ENCODE measurements at places on chromosomes 7 and 10. TPM values are rescaled to one million over a fixed set of nuclear protein-coding genes. Genes with fewer than 3 reads are reported as not detected.
A peak's percentile ranks its signal among the peaks of the same experiment; 100 is the strongest.

DNA sequence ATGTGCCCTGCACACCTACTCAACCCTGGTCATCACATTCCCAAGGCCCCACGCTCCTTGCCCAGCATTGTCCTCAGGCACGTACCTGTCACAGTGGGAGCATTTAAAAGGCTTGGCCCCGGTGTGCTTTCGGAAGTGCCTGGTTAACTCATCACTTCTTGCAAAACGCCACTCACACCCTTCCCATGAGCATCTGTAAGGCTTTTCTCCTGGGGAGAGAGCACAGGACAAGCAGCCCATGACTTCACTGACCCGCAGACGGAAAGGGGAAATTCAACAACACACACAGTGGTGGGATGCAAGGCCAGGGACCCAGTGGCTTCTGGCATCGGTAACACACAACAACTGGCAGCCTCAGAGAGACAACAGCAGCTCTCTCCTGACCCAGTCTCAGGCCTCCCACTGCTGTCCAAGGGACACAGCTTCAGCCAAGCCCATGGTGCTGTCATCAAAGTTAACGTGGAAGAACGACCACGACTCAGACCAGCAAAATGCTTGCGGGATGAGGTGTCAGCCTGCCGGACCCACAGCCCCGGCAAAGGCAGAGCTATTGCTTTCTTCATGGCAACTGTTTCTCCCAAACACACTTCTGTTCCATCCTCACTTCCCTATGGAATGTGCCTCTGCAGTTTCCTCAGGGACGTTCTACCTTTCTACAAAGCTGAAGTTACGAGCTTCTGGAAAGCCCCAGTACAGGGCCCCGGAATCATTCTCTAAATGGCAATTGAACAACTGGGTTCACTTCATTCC is 4.8 kb downstream of the KLF6 start:
- H3K27ac ChIP-seq: peak overlapping the region; percentile 83
- DNase-seq: no peak
- peaks cover 80% of the 10 kb centered on the region for H3K4me1 ChIP-seq

DNA sequence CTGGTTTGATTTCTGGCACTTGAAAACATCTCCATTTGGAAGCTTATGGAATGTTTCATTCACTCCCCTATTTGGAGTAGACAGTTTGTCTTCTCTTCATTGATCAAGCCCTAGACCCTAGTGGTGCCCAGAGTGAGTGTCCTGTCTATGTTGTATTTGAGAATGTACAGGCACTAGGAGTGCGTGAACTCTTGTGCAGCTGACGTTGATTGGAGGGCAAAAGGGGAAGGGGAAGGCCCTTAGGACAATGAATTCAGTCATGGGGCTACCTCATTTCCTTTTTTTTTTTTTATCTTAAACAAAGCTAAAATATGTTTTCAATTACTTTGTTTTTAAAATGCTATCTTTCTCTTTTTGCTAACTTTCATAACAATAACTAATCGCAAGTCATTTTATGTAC is 66.5 kb downstream of the ADD3 start:
- DNase-seq: no peak
- no peaks in the 10 kb centered on the region for H3K27me3 ChIP-seq
- H3K4me1 ChIP-seq: peaks cover 94% of the 10 kb centered on the region
- H3K27ac ChIP-seq: peak overlapping the region; percentile 87

GNAT3 gene
- total RNA-seq: not detected

- H3K27me3 ChIP-seq: peaks cover 12% of the 10 kb centered on the region
- no peak overlapping the region for H3K27ac ChIP-seq
- DNase-seq: no peak
- no peak overlapping the region for H3K4me3 ChIP-seq
- H3K36me3 ChIP-seq: no peaks in the 10 kb centered on the region
Observed at GRCh38 chr7:132255898-132256297, 320.4 kb downstream of the PLXNA4 start.

DNA sequence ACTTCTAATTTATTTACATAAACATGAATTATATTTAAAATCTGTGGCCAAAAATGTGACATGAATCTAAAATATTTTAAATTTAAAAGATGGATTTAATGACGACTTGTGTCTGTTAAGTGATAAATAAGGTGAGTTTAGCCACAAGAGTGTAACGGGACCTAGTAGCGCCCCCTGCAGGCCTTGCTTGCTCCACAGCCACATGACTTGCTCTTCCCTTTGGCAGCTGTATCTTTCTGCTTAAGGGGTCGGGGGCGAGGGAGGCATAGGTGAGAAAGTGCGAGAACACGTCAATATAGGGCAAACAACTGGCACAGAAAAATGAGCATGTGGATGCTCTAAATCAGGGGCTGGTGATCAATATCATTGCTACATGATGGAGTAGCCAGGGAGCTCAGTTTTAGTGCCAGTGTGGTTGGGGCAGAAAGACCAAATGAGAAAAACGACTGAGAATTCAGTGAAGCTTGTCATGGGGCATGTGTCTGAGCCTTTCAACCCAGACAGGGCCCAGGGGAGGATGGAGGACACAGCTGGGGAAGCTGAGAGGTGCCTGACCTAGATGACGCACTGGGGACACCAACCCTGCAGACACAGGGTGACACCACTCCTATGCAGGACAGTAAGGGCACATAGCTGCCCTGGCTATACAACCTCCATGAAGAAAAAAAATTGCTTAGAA is 49.8 kb downstream of the PAXIP1 start:
- no peaks in the 10 kb centered on the region for H3K27me3 ChIP-seq
- DNase-seq: no peak
- no peaks in the 10 kb centered on the region for H3K4me1 ChIP-seq
- H3K4me3 ChIP-seq: no peak overlapping the region
- no peak overlapping the region for H3K27ac ChIP-seq

SFXN2 gene
- 44.0 TPM for total RNA-seq

- peaks cover 4% of the 10 kb centered on the region for H3K27me3 ChIP-seq
- H3K36me3 ChIP-seq: peaks cover 44% of the 10 kb centered on the region
- DNase-seq: no peak
- peak overlapping the region; percentile 19 for H3K4me3 ChIP-seq
Observed at GRCh38 chr10:21702633-21703111, 168.6 kb downstream of the MLLT10 start.

DNA sequence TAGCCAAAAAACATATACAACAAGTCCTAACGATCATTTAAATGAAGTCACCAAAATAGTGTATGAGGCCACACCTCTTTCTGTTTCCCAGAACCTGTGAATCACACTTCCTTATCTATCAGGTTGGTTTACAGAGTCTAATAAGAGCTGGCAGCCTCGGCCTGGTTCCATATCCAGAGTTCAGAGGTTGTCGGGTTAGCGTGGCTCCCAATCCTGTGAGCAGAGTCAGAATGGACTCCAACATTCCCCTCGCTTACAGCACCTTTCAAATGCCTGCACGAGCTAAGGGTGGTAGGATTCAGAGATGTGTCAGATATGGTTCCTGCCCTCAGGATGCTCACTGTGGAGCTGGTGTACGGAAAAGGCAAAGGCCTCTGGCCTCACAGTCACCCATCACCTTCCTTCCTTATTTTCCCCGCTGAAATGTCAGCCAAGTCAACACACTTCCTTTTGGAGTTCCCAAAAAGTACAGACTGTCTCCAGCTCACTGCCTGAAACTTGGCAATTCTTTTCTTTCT is 6.0 kb downstream of the IL15RA start:
- no peak for DNase-seq
- H3K4me1 ChIP-seq: peaks cover 62% of the 10 kb centered on the region
- no peaks in the 10 kb centered on the region for H3K27me3 ChIP-seq
- peak overlapping the region; percentile 49 for H3K4me3 ChIP-seq
- peaks cover 11% of the 10 kb centered on the region for H3K36me3 ChIP-seq

DNA sequence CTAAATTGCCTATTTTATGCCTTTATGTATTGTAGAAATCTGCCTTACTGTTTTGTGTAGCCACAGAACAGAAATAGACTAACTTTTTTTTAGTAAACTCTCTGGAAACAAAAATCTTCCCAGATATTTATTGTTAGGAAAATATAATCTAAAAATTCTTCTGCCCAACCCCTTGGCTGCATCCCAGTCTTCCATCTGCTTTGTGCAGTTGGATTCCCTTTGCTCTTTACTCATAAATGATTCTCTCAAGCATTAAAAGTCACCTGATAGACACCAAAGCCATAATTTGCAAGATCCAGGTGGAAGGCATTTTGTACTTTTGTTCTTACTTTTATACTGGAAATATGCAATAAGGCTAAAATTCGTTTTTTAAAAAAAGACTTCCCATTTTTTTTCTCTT is 6.1 kb upstream of the CAV2 start:
- DNase-seq: no peak
- peaks cover 36% of the 10 kb centered on the region for H3K27me3 ChIP-seq
- H3K36me3 ChIP-seq: no peaks in the 10 kb centered on the region
- no peak overlapping the region for H3K27ac ChIP-seq
- H3K4me3 ChIP-seq: no peak overlapping the region
- H3K4me1 ChIP-seq: no peaks in the 10 kb centered on the region

DNA sequence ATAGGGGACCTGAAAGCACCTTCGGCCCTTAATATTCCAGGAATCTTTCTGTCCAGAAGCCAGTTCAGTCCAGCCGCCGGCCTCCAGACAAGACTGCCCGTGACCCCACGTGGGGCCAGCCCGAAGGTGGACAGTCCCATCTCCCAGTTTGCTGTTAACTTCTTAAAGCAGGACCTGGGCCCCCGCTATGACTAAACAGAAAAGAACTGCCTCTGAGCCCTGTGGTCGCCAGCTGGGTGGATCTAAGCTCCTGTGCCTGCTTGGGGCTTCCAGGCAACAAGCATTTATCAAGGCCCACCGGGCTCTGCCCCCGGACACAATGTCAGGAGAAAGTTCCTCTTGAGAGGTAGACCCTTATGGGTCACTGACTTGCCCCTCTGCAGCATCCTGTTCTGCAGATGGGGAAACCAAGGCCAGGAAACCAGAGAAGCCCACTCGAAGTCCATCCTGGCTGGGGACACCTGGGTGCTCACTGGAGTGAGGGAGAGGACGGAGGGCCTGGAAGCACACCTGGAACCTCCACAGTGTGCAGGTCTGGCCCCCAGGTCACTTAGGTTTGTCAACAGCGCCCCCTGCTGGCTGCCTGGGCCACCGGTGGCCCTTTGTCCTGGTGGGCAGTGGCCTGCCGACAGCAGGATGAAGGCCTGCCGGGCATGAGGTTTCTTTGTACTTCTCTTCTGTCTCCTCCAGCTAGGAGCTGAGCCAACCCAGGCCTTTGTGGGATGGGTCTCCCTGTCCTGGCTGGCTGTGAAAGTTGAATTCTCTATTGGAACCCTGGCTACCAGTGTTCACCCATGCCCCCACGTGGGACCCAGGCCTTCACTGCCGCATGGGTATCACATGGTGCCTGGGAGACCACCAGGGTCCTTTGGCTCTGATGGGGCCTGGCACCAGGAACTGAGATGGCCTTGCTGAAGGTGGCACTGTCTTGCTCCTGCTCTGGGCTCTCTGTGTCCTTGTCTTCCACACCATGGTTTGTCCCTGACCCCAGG is 128.0 kb downstream of the ZMIZ1 start:
- H3K4me3 ChIP-seq: no peak overlapping the region
- peaks cover 3% of the 10 kb centered on the region for H3K27me3 ChIP-seq
- no peaks in the 10 kb centered on the region for H3K36me3 ChIP-seq
- H3K27ac ChIP-seq: no peak overlapping the region
- peak; percentile 60 for DNase-seq

DNA sequence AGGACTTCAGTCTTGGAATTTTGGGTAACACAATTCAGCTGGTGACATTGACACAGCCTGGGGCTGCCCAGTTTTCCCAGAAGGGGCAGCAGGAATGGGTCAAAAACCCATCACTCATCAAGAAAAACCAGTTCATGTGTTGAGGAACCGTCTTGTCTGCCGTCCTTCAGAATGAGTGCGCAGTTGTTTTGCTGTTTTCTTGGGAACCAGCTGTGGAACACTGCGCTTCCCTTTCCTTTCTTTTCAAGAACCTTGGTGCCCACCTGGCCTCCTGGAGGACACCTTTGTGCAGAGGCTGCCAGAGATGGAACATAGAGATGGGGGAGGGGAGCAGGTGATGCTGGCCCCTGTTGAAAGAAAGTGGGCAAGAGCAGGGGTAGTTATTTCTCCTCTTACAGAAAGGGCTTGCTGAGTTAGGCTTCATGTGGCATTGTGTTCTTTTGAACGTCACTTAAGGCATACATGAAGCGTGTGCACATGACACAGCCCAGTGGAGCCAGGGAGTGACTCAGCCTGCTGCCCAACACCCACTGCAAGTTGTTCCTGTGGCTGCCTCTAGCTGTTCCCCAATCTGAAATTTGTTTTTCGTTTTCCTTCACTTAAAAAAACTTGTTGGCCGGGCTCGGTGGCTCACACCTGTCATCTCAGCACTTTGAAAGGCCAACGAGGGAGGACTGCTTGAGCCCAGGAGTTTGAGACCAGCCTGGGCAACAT is 87.4 kb upstream of the TNS3 start:
- H3K27me3 ChIP-seq: peaks cover 2% of the 10 kb centered on the region
- no peaks in the 10 kb centered on the region for H3K4me1 ChIP-seq
- no peaks in the 10 kb centered on the region for H3K36me3 ChIP-seq
- no peak overlapping the region for H3K4me3 ChIP-seq
- no peak for DNase-seq
- H3K27ac ChIP-seq: no peak overlapping the region

GRCh38 chr7:80002865-80003264 is 131.8 kb upstream of the GNAI1 start:
- no peaks in the 10 kb centered on the region for H3K27me3 ChIP-seq
- DNase-seq: no peak
- H3K4me1 ChIP-seq: no peaks in the 10 kb centered on the region

- H3K27me3 ChIP-seq: no peaks in the 10 kb centered on the region
- no peak for DNase-seq
- no peaks in the 10 kb centered on the region for H3K36me3 ChIP-seq
- H3K4me1 ChIP-seq: no peaks in the 10 kb centered on the region
- no peak overlapping the region for H3K4me3 ChIP-seq
Observed at GRCh38 chr7:111535142-111535870, 27.0 kb downstream of the IMMP2L start.

SVIL gene
- 7.4 TPM for total RNA-seq

TAS2R5 gene
- 0.67 TPM for total RNA-seq

GRCh38 chr7:157473051-157473569 is 136.3 kb downstream of the DNAJB6 start:
- DNase-seq: no peak
- H3K4me1 ChIP-seq: peaks cover 38% of the 10 kb centered on the region
- H3K27me3 ChIP-seq: no peaks in the 10 kb centered on the region
- peaks cover 23% of the 10 kb centered on the region for H3K36me3 ChIP-seq

DNA sequence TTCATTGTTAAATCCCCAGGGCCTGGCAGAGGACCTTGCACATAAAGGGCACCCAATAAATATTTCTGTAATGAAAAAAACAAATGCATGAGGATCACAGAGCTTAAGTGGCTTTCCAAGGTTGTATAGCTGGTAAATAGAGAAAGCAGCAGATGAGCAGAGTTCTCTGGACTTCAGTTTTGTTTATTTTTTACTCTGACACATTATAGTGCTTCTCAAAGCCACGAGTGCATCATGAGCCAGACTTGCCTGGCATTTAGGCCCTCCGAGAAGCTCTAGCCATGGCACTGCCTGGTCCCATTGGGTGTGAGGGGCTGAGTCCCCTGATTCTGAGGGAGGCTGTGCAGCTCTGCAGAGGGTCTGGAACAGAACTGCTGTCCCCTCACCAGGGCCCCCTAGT is 87.2 kb upstream of the ZNF32 start:
- DNase-seq: no peak
- H3K36me3 ChIP-seq: no peaks in the 10 kb centered on the region
- peaks cover 14% of the 10 kb centered on the region for H3K27me3 ChIP-seq
- no peak overlapping the region for H3K4me3 ChIP-seq
- H3K4me1 ChIP-seq: no peaks in the 10 kb centered on the region
- H3K27ac ChIP-seq: no peak overlapping the region

All from activated T-helper 1 cell treated with anti-CD3 and anti-CD28 coated beads, Interleukin-12 subunit alpha, Interleukin-12 subunit beta, Interleukin-2, Interleukin-4 antibody, amounts not matched to agents 30 ng/mL and 10 ng/mL and 1 ng/mL, durations not matched to agents 14 hours and 24 hours and 36 hours (primary cell).